Ecto neural progenitor cell (in vitro differentiated cells): ENCODE measurements at places on chromosomes 16 and 17.

DNA sequence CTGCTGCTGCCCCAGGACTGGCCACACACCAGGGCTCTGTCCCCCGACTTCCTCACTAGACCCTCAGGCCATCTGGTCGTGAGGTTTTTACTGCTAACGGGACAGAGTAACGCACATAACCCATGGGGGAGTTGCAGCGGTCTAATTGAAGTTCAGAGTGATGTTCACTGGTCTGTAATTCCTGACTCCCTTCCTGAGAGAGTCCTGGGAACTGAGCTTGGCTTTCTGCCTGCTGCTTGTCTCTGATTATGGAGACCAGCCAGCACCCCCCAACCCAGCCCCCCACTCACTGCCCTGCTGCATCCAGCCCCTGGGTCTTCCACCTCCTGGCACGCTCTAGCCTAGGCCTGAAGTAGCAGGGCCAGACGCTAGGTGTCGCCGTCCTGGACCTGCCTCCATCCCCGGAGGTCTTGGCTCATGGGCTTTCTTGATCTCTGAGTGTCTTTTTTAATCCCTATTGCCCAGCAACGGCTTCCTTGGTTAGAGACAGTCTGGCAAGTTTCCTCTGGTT is 192.9 kb downstream of the CCDC182 start:
- DNase-seq: peak; percentile 91

DNA sequence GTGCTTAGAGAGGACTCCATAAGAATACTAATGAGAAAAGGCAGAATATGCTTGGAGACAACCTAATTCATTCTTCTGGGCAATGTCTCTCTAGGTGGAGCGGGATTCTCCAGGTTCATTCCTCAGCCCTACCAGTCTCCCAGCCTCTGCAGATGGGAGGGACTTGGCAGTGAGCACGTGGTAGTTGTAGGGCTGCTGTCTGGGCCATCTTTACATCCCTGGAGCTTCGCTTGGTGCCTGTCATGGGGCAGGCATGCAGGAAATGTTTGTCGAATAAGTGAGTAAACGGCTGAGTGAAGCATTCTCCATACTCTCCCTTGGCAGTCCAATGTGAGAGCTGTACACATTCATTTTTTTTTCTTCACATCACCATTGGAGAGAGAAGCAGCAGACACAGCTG is 387.5 kb downstream of the UTP18 start:
- DNase-seq: no peak

DNA sequence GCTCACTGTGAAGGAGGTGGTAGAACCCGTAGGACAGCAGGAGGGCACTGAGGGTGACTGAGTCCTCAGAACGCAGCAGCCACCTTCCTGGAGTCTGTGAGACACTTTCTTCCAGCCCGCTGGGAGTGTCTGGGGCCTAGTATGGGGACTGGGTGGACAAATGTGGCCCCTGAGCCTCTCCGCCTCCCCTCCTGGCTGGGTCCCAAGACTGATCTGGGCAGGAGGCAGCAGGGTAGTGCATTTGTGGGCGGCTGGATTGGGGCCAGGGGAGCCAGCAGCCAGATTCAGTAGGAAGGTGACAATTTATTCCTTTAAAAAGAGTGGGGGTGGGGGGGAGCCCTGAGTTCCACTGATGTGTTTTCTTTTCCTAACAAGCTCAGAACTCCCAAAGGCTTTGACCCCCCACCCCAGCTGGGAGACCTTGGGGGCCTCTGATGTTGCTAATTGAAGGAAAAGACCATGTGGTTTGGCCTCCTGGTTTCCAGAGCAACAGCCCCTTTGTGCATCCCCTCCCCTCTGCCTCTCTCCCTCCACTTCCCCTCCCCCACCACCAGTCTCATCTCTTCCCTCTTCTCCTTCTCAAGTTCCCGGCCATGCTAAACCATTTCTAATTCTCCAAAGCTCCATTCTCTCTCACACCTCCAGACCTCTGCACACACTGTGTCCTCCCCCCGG is 4.4 kb downstream of the CLEC19A start:
- peak; percentile 72 for DNase-seq

- no peak for DNase-seq
Measured at GRCh38 chr17:77131904-77132303, 8.9 kb upstream of the SEC14L1 start.

DNA sequence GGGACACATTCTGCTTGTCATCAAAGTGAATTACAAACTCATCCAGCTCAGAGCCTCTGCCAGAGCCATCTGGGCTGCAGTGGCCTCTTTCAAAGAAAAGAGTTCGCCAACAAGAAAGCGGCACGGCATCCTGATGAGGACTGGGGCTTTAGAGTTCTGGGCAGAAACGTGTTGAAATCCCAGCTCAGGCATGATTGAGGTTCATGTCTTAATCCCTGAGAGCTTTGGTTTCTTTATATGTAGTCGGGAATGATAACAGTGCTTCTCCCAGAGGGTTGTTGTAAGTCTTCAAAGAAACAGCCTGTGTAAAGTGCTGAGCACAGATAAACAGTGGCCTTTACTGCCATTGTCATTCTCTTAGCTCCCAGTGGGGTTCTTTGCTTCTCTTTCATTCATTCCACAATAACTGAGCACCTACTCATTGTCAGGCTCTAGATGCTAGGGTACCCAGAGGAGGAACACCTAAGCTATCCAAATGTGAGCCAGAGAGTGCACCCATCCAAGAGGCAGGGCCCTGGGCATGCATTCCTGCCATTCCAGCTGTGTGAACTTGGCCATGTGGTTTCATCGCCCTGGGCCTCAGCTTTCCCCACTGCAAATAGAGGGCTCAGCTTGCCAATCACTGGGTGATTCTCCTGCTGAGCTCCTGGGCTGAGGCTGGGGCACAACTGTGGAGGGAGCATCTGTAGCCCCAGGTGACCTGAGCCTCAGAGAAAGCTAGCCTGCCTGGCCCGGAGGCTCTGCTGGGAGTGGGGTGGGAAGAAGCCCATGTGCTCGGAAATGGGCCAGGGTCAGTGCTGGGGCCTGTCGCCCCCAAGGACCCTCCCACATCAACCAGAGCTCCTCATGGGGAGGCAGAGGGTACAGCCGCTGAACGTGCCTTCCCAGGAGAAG is 38.3 kb upstream of the CRHR1 start:
- DNase-seq: no peak

DNA sequence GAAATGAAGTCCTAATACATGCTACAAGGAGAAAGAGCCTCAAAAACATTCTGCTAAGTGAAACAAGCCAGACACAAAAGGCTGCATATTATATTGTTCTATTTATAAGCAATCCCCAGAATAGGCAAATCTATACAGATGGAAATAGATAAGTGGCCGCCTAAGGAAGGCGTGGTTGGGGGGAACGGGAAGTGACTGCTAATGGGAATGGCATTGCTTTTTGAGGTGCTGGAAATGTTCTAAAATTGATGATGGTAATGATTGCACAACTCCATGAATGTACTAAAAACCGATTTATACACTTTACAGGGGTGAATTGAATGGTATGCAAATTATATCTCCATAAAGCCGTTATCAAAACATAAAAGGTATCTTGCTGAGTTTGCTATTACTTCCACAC is 67.7 kb downstream of the GAS7 start:
- DNase-seq: no peak

GRCh38 chr16:80931801-80932707 is 74.6 kb downstream of the CMC2 start:
- peak; percentile 70 for DNase-seq
